Stimulated activated CD8-positive, alpha-beta memory T cell treated with anti-CD3 and anti-CD28 coated beads, Interleukin-15, amount 100 ng/mL, for 48 hours (primary cell): ENCODE measurements at places on chromosomes 5 and 9.

DNA sequence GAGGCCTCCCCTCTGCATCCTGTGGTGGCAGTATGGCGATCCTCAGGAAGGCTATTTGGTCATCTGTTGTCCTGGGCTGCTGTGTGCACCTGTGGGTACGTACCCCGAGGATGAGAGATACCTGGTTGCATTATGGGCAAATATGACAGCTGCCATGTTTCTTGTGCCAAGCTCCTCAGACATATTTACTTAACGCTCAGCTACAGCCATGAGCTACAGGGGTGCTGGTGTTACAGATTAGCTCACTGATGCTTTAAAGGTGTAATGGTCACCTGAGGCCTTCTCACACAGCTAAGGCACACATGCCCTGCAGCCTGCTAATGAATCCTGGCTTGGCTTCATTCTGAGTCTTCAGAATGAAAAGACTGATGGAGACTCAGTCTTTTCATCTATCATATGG lies 12.0 kb downstream of the NDST1 start:
- no peak for DNase-seq

DNA sequence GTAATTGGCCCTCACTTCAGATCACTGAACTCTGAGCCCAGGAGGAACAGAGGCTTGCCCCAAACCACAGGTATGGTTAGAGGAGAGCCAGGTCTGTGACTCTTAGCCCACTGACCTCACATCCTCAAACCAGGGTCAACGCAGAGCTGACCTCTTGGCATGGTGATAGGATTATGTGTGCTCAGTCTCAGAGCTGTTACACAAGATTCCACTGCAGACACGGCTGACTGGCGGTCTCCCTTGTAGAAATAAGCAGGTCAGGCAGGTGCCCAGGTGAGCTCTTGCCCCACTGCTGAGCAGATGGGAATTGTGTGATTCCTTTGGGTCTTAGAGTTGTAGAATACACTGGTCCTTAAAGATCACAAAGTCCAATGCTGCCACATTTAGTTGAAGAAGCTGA lies 66.0 kb upstream of the PITX1 start:
- no peak for DNase-seq

- DNase-seq: no peak
These were observed 510.1 kb upstream of the ADAMTS16 start for GRCh38 chr5:4630031-4630430.

- DNase-seq: no peak
These were observed 266.2 kb downstream of the ARHGAP26 start for GRCh38 chr5:143036146-143036927.

GRCh38 chr5:2207416-2208238 lies 324.9 kb upstream of the IRX4 start:
- DNase-seq: no peak

DNA sequence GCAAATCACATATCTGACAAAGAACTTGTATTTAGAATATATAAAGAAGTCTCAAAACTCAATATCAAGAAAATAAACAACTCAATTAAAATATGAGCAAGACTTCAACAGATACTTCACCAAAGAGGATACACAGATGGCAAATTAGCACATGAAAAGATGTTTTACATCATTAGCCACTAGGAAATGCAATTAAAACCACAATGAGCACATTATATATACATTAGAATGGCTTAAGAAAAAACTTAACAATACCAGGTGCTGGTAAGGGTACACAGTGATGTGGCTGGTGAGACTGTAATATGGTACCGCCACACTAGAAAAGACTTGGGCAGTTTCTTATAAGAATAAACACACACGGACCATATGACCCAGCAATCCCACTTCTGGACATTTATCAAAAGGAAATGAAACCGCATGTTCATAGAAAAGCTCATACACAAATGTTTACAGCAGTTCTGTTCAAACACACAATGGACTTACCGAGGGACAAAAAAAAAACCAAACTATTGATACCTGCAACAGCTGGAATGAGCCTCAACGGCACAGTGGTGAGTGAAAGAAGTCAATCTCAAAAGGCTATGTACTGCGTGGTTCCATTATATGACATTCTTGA lies 27.6 kb downstream of the SEMA4D start:
- DNase-seq: no peak

DNA sequence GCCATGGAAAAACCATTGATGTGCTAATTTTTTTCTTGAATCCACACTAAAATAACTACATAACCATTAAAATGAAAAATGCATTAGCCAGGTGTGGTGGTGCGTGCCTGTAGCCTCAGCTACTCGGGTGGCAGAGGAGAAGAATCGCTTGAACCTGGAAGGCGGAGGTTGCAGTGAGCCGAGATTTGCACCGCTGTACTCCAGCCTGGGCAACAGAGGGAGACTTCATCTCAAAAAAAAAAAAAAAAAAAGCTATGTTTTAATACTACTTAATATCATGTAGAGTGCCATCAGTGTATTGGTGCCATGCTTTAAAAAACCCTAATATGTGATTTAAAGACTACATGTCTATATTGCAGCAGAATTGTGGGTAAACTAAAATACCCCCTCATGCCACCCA lies 58.9 kb downstream of the NDFIP1 start:
- no peak for DNase-seq

GRCh38 chr5:103298117-103298516 lies 39.6 kb downstream of the MACIR start:
- DNase-seq: no peak

DNA sequence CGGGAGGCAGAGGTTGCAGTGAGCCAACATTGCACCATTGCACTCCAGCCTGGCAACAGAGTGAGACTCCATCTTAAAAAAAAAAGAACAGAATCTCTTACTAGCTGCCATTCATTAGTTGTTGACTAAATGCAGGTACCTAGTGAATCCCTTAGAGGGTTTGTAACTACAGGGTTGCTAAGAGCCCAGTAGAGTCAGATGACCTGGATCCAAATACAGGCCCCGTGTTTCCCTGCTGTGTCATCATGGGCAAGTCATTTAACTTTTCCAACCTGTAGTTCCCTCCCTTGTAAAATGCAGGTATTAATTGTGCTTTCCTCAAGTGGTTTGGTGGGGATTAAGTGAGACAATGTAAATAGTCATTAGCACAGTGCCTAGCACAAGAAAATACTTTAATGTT lies 32.8 kb downstream of the PLAC8L1 start:
- no peak for DNase-seq

- DNase-seq: peak; percentile 10
These were observed 25.2 kb downstream of the SLC28A3 start for GRCh38 chr9:84315278-84315877.

DNA sequence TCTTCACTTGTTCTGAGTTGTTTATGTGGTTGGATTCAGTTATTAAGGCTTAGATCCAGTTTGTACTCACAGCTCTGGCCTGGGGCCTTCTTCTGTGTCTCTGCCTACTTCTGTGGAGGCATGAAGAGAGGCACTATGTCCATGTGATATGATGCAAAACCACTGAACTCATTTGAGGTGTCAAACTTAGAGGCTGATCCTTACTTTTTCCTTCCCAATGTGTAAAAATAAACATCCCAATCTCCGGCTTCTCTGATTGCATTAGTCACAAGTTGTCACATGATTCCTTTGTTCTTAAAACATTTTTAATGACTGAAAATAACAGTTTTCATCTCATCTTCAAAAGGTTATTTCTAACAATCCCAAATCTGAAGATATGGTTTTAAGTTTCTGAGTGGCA lies 276.0 kb upstream of the RGMB start:
- DNase-seq: no peak

DNA sequence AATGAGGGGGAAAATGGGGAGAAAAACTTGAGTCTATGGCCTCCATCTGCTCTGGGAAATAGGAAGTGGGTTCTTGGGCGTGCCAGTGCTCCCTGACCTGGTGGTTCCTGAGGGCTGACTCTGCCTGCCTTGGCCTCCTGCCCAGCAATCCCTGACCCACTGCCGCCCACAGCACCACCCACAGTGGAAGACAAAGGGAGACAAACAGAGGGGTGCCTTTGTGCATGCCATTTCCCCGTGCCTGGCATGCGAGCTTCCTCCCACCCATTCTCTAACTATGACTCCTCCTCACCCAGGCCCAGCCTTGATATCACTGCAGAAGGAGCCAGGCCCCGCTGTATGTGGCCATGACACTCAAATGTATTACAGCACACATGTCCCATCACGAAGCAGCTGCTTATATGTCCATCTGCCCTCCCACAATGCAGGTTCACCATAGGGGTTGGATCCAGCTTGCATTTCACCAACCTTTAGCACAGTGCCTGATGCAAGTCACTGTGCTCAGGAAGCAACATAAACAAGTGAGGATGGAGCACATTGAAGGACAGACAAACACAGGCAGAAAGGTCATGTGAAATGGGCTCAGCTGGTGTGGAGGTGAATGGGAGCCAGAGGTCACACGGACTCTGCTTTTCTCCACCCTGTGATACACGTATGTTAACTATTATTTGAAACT lies 84.4 kb downstream of the ADRB2 start:
- no peak for DNase-seq

GRCh38 chr5:58498340-58498942 lies 7.2 kb downstream of the GAPT start:
- DNase-seq: no peak

DNA sequence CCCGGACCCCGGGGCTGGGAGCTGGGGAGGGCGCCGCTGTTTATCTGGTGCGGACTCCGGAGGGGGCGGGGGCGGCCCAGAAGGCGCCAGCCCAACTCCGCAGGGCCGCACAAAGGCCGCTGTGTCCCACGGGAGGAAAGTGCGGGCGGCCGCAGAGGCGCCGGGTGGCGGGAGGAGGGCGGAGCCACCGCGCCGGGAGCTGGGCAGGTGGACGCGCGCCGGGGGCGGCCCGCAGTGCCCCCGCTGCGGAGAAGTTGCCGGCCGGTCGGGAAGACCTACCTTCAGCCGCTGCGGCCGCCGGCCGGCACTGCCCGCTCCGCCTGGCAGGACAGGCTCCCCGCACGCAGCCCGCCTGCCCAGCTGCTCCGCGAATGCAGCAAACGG lies 43.6 kb downstream of the NACC2 start:
- no peak for DNase-seq

GRCh38 chr5:98651715-98652114 lies 121.7 kb upstream of the RGMB start:
- no peak for DNase-seq

- no peak for DNase-seq
These were observed 9.4 kb upstream of the TNFAIP8 start for GRCh38 chr5:119346394-119346793.

GRCh38 chr9:126219648-126220063 lies 107.0 kb upstream of the MVB12B start:
- no peak for DNase-seq

GRCh38 chr9:70257991-70258691 lies 637 bp upstream of the SMC5 start:
- no peak for DNase-seq

- DNase-seq: no peak
These were observed 128.7 kb downstream of the PAX5 start for GRCh38 chr9:36905101-36906066.

GRCh38 chr5:55191165-55191564 lies 18.2 kb upstream of the CDC20B start:
- no peak for DNase-seq

DNA sequence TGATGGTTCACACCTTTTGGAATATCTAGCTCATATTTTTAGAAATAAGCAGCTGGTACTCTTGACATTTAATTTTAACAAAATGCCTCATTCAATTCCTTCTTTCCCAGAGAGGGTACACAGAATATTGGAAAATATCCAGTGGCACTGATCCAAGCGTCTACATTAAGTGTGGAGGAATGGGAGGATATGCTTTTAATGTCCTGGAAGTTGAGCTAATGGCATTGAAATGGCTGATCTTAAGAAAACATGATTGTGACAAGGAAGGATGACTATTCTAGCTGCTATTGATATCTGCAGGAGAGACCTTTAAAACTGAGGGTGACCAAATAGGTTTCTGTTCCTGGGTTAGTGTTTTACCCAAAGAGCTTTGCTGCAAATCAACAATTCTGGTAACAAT lies 30.0 kb downstream of the ZNF366 start:
- DNase-seq: no peak

GRCh38 chr9:134411440-134412297 lies 85.4 kb downstream of the RXRA start:
- no peak for DNase-seq

- peak; percentile 32 for DNase-seq
These were observed 21.7 kb upstream of the FAT2 start for GRCh38 chr5:151612689-151613427.

DNA sequence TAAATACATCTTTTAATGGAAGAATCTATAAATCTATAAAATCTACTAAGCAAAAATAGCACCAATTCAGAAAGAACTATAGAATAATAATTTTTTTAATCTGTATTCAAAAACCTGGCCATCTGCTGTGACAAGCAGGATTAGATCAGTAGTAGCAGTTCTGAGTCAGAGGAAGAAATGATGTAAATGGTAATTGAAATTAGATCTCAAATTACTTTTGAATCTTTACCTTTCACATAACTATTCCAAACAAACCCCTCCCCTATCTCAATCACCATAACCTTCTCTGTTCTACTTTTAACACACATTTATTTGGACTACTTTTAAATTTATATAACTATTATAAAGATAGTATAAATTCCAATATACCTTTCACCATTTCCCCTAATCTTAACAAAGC lies 727.8 kb upstream of the FAM174A start:
- no peak for DNase-seq

DNA sequence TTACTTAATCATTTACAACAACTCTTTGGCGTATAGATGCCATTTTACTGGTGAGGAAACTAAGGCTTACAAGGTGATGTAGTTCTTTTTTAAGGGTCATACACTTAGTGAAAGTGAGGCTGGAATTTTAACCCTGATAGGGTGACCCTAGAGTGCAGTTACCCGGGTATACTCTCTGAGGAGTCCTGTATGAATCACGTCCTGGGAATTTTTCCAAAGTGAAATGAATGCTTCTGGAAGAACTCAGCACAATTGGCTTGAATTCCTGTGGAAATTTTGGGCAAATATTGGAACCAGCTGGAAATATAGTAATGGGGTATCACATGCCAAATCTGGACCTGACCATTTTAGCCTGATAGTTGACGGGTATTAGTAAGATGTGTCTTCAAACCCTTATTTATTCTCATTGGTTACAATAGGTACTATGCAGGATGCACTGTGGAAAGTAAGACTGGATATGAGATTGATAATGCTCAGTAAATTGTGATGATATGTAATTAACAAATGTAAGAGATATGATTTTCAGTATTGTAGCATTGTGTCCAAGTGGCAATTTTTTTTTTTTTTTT lies 14.8 kb downstream of the SUB1 start:
- DNase-seq: no peak
